ENCODE measurements at places on chromosomes 2 and 18.

- no peak for DNase-seq
Observed at GRCh38 chr18:66533693-66534092, 70.2 kb downstream of the CDH19 start.

GRCh38 chr2:172354347-172354746 lies 73.0 kb upstream of the ITGA6 start:
- no peak for DNase-seq

DNA sequence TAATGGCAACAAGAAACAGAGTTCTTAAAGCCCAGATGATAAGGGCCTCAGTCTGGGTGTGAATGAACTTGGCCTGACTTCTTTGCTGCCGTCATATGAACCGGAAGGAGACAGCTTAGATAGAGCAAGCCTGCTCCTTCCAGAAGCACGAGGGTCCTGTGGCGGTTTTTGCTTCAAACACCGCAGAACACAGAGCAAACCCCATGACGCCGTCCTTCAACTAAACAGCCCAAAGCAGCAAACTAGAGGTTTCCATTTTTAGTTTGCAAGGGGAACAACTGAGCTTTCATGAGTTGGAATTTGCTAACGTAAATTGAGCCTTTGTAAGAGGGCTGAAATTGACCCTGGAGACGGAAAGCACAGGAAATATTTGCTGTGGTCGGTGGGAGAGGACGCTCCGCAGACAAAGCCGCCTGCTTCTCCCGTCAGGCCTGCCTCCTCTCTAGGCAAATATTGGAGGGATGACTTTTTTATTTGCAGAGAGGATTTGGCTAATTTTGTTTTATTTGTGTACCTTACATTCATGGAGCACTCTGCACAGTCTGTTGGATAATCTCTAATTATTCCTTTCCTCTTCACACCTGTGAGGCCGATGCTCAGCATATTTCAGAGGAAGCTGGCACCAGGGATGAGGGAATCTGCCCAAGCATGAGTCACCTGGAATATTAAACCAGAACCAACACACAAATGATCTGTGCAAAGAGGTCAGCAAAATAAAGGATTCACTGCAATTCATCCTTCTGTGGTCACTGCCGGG lies 134.0 kb upstream of the NCK2 start:
- DNase-seq = no peak

- DNase-seq = no peak
Observed at GRCh38 chr2:26382564-26382963, 19.2 kb upstream of the DRC1 start.

GRCh38 chr18:35324926-35325655 lies 19.1 kb downstream of the ZNF24 start:
- DNase-seq = no peak

DNA sequence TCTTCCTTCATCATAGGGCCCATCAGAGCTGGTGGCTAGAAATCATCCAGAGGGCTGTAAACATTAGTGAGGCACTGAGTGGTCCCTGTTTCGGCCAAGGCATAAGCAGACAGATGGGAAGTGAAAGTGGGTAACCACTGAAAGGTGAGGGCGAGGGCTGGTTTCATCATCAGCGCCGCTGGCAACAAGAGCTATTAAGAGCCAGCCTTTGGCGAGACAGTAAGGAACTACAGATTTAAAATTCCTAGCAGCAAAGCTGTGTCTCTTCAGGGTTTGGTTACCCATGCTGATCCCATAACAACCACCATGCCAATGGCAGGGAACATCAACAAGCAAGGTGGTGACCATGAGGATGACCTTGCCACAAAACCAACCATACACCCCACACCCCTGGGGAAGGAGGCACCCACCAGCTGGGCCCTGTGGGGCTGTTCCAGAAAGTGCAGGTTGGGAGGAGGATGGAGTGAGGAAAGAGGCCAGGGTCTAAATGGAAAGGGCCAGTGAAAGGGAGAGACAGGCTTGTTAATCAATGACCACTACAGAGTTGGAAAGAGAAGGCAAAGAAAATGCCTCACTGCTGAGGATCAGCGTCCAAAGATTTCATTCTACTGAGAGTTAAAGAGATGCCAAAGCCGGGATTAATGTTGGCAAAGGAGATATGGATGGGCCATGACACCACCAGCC lies 9.0 kb upstream of the SLC20A1 start:
- no peak for DNase-seq

GRCh38 chr2:179132076-179132475 lies 82.1 kb upstream of the CCDC141 start:
- no peak for DNase-seq

DNA sequence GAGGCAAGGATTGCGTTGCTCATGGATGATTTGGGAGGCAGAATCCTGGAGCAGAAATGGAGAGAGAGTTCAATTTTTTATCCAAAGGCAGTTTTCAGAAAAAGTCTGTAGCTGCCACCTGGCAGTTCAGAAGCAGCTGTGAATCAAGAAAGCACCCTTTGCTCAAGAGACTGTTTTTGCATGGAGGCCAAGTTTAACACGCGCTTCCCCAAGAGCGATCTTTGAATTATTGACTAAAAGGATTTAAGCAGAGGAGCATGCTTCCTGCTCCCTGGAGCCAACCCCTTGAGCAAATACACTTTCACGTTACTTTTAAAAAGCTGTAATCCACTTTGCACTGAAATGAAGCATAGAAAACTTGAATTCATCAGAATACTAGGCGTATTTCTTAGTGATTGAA lies 252.4 kb downstream of the RNF144A start:
- no peak for DNase-seq

- DNase-seq = no peak
Observed at GRCh38 chr2:192886636-192887035, 691.9 kb upstream of the TMEFF2 start.

DNA sequence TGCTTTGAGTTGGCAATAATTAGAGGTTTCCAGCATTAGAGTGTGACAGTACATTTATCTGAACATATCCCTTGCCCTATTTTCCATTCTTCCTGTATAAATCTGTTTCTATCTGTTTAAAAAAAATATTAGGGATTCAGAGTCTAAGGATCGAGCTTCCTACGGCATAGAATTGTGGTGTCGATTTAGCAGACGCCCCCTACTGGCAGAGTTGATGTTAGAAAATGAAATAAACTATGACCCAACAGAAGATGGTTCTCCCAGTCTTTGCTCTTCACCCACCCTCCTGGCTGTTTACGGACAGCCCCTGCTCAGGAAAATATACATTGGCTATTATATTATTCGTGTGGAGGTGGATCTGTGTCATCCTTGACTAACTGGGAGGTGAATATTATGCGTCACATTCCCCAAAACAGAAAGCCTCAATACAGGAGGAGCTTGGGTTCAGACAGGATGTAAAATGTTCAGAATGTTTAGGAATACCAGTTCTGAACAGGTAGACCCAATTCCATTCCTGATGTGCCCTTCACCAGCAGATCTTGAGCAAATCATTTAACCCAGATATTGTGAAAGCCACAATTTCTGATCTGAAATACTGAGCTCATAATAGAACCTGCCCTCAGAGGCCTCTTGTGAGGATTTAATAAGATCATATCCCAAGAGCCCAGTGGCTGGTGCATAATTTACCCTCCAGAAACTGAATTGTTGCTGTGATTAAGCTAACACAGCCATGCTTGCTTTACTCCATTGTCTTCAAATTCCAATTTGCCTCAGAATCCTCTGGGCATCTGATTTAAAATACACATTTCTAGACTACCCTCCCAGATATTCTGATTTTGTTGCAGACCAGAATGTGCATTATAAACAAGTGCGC lies 10.8 kb upstream of the ERMN start:
- DNase-seq = peak; percentile 25
